Fibroblast of mammary gland (primary cell): ENCODE measurements at places on chromosomes 12 and 14.
A peak's percentile ranks its signal among the peaks of the same experiment; 100 is the strongest.

GRCh38 chr12:57104292-57104910 is 6.8 kb downstream of the STAT6 start:
- DNase-seq = no peak

GRCh38 chr14:36785511-36785910 is 123.9 kb downstream of the PAX9 start:
- DNase-seq = no peak

DNA sequence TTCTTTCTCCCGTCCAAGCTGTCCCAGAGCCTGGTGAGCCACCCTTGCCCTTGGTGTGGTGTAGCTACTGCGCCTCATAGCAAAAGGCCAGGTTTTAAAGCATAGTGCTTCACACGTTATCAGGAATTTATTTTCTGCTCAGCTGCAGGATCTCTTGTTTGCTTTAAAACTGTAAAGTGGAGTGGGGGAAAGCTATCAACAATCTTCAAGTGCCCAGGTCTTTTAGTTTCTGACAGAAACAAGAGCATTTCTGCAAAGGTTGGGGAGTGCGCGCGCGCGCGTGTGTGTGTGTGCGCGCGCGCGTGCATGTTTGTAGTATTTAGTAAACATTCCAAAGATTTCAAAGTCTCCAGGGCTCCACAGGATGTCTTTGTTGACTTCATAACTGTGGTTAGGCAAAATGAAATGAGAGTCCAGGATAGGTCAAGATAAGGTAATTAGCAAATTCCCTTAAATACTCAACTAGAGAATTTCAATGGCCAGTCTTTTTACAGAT is 45.5 kb downstream of the EML1 start:
- DNase-seq = peak; percentile 10

DNA sequence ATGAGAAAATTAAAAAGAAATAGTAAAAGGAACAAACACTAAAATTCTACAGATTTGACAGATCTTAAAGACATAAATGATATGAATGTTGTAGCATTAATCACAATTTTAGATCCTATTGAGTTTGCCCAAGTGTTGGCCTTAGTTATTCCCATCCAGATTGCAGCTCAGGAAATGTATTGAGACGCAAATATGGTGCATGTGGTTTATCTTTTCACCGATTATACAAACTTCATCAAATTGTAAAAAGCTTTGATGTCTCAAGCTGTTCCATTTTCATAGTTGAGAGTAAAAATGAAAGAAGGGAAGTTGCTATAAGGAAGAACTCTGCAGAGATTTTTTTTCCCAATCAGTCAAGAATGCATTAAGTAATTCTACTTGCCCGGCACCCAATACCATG is 328.4 kb downstream of the EGLN3 start:
- no peak for DNase-seq

- peak; percentile 79 for DNase-seq
Observed at GRCh38 chr12:43893670-43894069, 57.8 kb downstream of the TMEM117 start.

GRCh38 chr12:18145924-18146323 is 55.9 kb upstream of the RERGL start:
- peak; percentile 23 for DNase-seq

DNA sequence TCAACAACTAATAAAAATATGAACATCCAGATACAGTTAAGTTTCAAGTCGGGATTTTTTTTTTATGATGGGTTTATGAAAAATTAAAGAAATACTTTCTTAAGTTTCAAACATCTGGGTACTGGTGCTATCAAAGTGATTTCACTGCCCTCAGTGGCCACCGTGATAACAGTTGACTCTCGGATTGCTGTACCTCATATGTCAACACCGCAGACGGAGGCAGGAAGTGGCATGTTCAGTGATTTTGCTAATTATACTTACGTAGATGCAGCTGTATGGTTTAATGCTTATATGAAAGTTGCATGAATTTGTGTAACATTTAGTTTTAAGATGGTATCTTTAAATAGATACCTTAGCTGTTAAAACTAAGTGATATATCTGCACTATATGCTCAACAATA is 20.8 kb upstream of the FBLN5 start:
- no peak for DNase-seq

GRCh38 chr12:78994168-78994791 is 129.7 kb downstream of the SYT1 start:
- no peak for DNase-seq

- DNase-seq = no peak
Observed at GRCh38 chr12:117733549-117733805, 235.3 kb downstream of the KSR2 start.

- peak; percentile 87 for DNase-seq
Observed at GRCh38 chr12:95118138-95118787, 44.8 kb upstream of the NR2C1 start.

- DNase-seq = no peak
Observed at GRCh38 chr14:41146391-41146790, 460.3 kb upstream of the LRFN5 start.

DNA sequence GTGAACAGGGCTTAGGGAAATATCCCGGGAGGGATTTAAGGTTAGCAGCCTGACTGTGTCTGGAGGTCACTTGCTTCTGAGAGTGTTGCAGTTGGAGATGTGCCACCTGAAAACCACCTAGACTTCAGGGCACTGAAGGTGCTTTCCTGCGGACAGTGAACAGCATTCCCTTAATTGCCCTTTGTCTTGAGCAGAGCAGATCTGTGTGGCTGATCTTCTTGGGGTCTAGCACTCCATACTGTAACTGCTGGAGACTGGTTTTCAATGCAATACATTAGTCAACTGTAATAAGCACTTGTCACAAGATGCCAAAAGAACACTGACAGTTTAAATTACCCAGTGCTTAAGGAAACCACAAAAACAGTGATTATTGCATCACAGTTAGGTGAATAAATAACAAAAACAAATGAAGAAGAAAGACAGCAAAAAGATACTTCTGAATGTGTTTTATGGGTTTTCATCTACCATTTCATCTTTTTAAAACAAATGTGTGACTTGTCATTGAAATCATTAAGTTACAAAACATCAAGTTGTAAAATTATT is 111.8 kb downstream of the PRIMA1 start:
- no peak for DNase-seq

DNA sequence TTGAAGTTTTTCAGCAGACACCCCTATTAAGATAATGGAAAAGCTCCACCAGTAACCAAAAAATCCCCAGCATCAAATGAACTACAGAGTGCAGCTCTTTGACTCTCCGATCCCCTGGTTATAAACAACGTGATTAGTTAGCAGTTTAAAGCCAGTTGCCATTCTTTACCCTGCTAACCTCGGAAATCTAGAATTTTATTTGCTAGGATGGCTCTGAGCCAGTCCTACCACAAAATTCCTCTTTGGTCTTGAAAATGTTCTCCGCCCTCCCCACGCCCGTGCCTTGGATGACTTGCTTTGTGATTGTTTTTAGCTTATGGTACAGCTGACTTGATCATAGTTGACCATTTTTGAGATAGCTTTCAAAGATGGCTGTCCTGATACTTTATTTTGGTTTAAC is 1.2 kb downstream of the KLHDC2 start:
- DNase-seq = peak; percentile 62

- no peak for DNase-seq
Observed at GRCh38 chr12:62214846-62215245, 45.4 kb upstream of the USP15 start.

- DNase-seq = no peak
Observed at GRCh38 chr14:88195676-88196075, 127.4 kb downstream of the KCNK10 start.

DNA sequence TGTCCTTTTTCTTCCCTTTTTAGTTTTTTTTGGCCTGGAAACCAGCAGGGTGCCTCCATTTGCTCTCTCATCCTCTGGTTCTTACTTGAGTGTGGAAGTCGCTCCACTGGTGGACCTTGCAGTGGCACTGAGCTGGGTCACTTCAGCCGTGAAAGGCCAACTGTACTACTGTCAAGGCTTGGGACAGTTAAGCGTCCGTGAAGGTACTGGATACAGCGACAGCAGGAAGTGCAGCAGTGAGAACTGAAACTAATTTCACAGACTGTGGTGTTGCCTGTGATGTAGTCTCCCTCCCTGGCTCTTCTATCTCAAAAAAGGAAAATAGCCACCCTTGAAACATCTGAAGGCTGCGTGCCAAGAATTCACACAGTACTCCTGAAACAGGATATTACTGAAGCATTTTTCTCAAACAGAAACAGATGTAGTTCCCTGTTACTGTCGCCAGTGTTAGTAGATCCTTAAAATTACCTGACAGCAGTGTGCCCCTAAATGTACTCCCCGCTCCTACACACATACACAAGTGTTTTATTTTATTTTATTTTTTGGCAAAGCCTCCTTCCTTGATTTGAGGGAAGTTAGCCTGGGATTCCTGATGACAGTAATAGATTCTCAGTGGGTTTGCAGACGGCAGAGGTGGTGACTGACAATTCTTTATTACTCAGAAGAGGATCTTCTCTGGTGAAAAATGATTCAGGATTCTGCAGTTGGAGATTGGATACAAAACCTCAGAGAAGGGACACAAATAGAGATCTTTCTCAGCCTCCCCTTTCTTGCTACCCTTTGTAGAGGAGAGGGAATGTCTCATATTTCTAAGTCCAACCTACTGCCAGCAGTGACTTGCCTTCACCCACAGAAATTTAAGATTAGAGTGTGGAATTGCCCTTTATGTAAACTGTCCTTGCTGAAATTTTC is 4.4 kb downstream of the SUSD6 start:
- peak; percentile 79 for DNase-seq
